Stimulated activated CD4-positive, alpha-beta T cell treated with anti-CD3 and anti-CD28 coated beads, Interleukin-12 subunit alpha, Interleukin-12 subunit beta, amount 100 ng/mL, for 24 hours (primary cell): ENCODE measurements at places on chromosomes 6 and 20.

DNA sequence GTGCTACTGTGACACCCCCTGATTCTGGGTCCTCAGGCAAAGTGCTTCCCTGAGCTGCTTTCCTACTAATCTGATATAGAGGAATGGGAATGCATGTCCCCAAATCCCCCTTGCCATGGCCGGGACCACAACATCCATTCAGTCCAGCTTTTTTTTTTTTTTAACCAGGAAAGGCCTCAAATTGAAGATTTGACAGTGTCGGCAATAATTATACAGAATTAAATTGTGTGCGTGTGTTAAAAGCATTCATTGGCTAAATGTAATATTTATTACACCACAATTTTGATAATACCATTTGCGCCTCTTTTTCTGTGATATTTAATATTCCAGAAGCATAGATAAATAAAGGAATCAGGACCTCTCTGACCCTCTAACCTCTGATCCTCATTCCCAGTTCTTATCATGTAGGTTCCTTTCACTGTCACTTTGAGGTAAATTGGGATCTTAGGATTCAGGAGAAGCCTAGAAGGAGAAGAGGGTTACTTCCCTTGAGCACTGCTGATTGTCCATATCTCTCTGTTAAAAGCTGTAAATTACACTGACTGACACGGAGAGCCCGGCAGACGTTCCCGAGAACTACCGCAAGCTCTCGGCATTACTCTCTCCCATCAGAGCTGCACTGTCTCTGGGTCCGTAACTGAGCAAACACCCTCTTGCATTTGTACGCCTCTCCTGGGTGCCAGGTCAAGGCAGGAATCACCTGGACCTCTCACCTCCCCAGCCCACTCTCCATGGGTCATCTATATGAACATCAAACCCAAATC is 29.4 kb upstream of the MAFB start:
- DNase-seq: no peak

GRCh38 chr6:134954272-134955000 is 4.5 kb upstream of the ALDH8A1 start:
- no peak for DNase-seq

- DNase-seq: no peak
These were observed 91.8 kb upstream of the CNKSR3 start for GRCh38 chr6:154602296-154602695.

GRCh38 chr6:156917213-156917612 is 140.0 kb downstream of the ARID1B start:
- no peak for DNase-seq
